OCI-M1 (cell line): ENCODE measurements at places on chromosomes 6 and 20.
A peak's percentile ranks its signal among the peaks of the same experiment; 100 is the strongest.

- no peak for DNase-seq
Observed at GRCh38 chr6:106629859-106630163, 433 bp downstream of the QRSL1 start.

DNA sequence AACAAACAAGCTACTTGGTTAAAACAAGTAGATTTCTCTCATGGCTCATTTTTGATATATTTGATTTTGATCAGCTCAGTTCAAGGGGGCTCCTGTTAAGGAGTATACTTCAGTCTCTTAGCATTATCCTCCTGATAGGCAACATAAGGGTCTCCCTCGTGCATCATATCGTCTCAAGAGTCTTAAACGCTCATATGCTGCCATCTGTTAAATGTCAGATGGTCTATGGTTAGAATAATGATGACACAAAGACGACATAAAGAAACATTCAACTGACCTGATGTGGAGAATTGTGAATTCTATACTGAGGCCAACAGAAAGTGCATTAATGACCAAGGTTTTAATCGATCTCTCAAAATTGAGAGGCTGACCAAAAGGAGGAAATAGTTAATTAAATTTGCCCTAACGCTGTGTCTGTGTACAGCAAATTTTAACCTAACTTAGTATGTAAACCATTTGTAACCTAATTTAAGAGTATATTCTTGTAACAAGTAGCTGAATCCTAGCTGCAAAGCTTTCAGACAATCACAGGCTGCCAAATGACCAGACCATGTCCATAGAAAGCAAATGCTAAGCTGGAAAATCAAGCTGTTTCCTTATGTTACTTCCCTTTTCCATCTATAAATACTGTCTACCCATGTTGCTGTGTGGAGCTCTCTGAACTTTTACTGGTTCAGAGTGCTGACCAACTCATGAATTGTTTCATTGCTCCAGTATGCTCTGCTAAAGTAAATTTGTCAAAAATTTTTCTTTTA is 1688.5 kb downstream of the GRIK2 start:
- no peak for DNase-seq

DNA sequence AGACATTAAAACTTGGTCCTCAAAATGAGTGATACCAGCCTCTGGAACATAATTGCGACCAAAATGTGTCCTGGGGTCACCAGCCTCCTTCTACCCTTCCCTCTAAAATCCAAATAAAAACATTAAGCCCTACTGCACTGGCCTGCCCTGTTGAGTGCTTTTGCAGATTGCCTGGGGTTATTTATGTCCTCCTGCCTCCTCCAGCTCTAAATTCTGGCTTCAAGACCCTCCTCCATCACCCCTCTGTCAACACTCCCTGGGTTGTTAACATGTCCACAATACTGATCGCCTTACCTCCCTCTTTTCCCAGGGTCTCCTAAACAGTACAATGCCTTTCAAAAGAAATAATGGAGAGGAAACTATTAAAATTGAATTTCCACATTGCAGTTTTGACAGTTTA is 327.5 kb downstream of the NRN1 start:
- no peak for DNase-seq

DNA sequence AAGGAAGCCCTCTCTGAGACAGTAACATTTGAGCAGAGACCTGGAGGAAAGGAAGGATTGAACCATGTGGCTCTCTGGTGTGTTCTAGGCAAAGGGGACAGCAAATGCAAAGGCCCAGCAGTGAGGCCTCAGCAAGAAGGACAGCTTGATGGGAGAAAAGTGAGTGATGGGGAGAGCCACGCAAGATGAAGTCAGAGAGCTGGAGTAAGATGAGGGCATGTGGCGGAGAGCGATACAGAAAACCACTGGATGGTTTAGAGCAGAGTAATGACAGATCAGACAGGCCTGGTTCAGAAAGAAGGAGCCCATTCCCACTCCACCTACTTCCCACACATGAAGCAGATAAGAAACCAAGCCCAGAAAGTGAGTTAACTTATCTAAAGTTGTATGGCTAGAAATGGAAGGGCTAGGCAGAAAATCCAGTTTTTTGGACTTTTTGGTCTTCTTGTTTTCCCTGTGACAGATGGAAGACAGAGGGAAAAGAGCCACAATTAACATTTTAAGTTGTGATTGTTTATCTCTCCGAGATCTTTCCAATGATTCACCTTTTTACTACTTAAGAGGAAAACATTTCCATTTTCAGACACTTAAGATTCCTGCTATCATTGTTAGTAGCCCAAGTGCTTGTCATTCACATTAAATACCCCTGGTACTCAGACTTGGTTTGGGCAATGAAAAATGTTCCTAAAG is 723 bp upstream of the SNPH start:
- DNase-seq = peak; percentile 62

DNA sequence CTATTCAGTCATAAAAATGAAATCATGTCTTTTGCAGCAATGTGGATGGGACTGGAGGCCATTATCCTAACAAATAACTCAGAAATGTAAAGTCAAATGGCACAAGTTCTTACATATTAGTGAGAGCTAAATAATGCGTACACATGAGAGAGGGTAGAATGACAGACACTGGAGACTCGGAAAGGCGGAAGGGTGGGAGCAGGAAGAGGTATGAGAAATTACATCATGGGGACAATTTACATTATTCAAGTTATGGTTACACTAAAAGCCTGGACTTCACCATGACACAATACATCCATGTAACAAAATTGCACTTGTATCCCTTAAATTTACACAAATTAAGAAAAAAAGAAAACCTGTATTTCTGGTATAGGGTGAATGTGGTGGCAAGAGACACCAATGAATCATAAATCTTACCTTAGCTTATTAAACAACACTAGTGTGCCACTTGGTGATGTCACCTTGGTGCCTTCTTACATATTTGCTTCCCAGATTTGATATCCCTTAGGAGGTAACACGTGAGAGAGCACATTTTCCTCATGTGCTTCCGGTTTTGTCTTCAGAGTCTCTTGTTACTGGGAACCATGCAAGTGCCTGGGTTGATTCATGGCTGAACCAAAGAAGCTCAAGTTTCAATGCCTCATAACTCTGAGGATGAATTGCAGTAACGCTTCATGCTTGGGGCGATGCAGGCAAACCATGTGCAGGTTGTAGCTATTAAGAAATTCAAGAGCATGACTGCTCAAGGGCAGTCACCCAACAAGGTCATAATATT is 84.6 kb downstream of the DCDC2 start:
- no peak for DNase-seq

- no peak for DNase-seq
Observed at GRCh38 chr6:67775333-67775732, 859.7 kb upstream of the ADGRB3 start.

DNA sequence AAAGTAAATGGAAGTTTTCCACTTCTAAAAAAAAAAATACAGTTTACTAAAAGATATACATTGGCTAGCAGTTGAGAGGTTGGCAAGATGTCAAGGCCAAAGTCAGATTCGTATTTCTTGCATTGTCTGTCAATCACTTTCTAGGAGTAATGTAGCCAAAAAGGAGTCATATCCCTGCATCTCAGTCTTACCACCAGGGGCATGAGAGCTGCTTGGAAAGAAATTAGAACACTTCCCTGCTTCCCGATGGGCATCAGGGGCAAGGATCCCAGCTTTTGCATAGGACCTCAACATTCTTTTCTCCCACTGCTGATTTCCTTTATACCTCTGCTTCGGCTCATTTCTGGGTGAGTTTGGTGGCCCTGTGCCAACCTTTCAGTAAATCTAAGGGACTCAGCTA is 581.0 kb upstream of the MAP3K7 start:
- peak; percentile 32 for DNase-seq

- DNase-seq = peak; percentile 32
Observed at GRCh38 chr6:109034526-109034925, 60.1 kb downstream of the SESN1 start.

DNA sequence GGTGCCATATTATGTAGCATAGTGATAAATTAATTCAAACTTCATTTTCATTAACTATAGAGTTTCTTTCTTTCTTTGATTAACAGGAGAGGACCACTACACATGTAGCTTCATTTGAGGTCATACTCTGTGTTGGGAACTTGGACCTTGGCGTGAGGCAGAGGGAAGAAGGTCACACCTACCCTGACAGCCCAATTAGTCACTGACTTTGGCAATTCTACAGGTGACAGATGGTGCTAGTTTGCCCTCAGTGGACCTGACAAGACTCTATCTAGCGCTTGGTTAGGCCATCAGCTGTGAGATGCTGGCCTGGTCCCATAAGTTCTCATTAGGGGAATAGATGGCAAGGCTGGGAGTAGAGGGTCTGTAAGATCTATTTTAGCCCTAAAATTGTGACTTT is 14.2 kb downstream of the SLX4IP start:
- DNase-seq = no peak

DNA sequence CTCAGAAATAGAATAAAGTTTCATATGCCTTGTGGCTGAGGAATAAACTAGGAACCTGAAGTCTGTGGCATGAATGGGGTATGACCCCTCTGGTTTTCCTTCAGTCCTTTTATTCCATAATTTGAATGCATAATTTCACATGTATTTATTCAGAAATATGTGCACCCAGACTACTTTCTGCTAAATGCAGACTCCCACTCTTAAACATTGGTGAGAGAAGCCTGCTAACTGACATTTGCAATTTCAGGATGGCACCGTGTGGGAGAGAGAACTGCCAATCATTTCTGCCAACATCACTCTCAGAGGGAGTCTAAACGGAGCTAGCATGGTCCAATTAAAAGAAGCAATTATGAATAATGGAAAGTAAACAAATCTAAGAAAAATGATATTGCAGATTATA is 141.3 kb downstream of the ADGRB3 start:
- DNase-seq = no peak

- DNase-seq = no peak
Observed at GRCh38 chr6:150163970-150164369, 21.1 kb downstream of the PPP1R14C start.

GRCh38 chr20:18793625-18794427 is 19.8 kb upstream of the SCP2D1 start:
- DNase-seq = peak; percentile 95

- no peak for DNase-seq
Observed at GRCh38 chr20:20317195-20317594, 50.7 kb upstream of the INSM1 start.

- DNase-seq = no peak
Observed at GRCh38 chr6:158548418-158549161, 11.3 kb upstream of the TMEM181 start.

DNA sequence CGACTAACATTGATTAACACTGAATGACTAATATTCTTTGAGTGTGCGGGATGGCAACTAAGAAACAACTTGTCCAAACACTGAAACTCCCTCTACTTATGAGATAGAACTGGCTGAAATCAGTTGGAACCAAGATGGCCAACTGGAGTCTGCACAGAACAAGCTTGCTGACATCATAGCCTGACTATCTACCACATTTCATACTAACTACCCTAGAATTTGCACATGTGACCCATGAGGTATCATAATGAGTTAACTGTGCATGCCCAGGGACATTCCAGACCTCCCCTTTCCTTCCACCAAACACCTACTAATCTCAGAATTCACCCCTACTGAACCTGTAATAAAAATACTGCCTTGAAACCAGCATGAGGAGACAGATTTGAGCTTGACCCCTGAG is 43.2 kb downstream of the PHIP start:
- peak; percentile 23 for DNase-seq

DNA sequence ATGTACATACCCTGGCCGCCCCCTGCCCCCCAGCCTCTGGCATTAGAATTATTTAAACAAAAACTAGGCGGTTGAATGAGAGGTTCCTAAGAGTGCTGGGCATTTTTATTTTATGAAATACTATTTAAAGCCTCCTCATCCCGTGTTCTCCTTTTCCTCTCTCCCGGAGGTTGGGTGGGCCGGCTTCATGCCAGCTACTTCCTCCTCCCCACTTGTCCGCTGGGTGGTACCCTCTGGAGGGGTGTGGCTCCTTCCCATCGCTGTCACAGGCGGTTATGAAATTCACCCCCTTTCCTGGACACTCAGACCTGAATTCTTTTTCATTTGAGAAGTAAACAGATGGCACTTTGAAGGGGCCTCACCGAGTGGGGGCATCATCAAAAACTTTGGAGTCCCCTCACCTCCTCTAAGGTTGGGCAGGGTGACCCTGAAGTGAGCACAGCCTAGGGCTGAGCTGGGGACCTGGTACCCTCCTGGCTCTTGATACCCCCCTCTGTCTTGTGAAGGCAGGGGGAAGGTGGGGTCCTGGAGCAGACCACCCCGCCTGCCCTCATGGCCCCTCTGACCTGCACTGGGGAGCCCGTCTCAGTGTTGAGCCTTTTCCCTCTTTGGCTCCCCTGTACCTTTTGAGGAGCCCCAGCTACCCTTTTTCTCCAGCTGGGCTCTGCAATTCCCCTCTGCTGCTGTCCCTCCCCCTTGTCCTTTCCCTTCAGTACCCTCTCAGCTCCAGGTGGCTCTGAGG is 7.6 kb downstream of the CDKN1A start:
- DNase-seq = no peak

GRCh38 chr6:12815089-12815488 is 98.5 kb downstream of the PHACTR1 start:
- no peak for DNase-seq

DNA sequence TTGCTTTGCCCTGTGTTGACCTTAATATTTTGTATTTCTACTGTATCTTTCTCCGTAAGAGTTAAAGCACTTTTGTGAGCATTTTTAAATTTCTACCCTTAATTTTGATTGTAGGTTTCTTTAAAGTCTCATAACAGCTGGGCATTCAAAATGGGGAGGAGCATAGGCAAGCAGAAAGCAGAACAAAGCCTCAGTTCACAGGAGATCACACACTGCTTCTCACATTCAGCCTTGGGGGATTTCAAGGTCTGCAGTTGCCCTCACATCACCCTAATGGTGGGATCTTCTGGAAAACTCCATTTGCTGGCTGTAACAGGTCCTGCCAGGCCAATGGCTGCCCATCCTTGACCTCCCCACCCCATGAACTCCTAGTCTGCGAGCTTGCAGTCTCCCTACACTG is 292.9 kb downstream of the PHACTR1 start:
- DNase-seq = peak; percentile 13
